ENCODE measurements at places on chromosomes 11 and 22. TPM values are rescaled to one million over a fixed set of nuclear protein-coding genes. Genes with fewer than 3 reads are reported as not detected.

Gene GTSE1
- 11.5 TPM for polyA plus RNA-seq

Gene CD44
- polyA plus RNA-seq: 62.6 TPM

Gene YPEL4
- polyA plus RNA-seq: 7.6 TPM

Gene POU2AF2
- not detected for polyA plus RNA-seq

Gene HBB
- 132 TPM for polyA plus RNA-seq

Gene SPECC1L
- polyA plus RNA-seq: 37.0 TPM

Gene FERMT3
- 8.2 TPM for polyA plus RNA-seq
